ENCODE measurements at places on chromosomes 5 and 9.
A peak's percentile ranks its signal among the peaks of the same experiment; 100 is the strongest.

DNA sequence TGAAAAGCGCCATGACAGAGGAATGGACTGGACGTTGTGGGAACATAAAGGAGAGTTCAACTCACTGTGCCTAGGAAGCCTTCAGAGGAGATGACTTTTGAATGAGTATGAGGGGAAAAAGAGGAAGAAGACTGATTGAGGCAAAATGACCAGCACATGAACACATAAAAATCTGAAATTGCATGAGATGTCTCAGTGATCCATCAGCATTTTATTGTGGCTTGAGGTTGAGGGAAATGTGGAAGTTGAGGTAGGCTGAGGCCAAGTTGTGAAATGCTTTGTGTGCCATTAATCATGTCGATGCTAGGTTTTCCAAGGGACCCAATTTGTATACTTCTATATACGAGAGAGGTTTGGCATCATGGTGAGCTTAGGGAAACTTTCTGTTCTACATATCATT lies 140.9 kb upstream of the TLX3 start:
- DNase-seq = no peak

GRCh38 chr5:159638954-159639559 lies 277.2 kb upstream of the ADRA1B start:
- DNase-seq = no peak

GRCh38 chr9:20618361-20618802 lies 3.9 kb downstream of the MLLT3 start:
- DNase-seq = peak; percentile 22

DNA sequence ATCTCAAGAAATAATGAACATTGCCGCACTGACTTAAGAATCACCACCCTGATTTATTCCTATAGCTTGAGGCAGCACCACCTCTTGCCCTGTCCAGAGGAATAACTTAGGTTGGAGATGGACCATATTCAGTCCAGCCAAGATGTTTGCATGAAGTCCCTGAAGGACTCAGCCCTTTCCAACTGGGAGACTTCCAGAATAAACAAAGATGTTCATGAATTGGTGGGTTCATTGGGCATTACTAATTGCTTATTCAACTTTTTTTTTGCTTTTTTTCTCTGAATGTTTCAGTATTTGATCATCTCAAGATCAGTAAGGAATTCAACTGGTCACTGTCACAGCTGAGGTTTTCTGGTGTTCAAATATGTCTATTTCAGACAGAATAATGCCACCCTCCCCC lies 470.6 kb downstream of the CCDC171 start:
- no peak for DNase-seq

DNA sequence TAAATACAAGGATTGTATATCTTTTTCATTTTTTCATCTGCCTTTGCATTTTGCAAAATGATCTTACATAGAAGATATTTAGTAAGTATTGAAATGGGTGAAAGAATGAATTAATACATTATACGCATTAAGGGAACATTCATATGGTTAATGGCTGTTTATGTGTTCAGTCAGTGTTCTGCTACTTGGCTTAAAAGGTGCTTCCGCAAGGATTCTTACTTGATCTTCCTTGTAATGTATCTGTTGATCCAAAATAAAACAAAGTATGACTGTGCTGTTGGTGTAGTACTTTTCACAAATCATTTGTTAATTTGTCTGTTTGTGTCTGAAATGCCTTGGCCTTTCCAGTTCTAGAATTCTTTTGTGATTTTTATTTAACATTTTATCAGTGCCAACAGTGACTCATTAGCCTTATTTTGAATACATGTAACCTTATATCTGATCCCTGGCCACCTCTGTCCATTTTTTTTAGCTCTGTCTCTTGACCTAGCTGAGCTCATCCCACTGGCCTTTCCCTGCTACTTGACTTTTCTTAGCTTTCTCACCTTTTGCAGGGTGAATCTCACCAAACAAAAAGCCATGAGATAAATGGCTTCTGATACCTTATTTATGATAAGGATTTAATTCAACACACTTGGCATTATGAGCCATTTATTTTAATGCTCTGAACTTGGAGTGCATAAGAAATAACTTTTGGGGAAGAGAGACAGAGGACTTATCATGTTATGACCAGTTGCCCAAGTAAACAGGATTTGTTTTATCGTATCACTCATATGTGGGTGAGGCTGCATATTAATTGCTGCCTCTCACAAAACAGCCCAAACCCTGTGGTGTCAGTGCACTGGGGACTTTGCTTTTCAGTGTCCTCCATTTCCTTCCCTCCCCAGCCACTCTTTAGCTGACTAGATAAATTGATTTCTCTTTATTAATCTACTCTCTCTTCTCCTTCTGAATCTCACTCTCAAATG lies 340.3 kb downstream of the KDM4C start:
- no peak for DNase-seq

DNA sequence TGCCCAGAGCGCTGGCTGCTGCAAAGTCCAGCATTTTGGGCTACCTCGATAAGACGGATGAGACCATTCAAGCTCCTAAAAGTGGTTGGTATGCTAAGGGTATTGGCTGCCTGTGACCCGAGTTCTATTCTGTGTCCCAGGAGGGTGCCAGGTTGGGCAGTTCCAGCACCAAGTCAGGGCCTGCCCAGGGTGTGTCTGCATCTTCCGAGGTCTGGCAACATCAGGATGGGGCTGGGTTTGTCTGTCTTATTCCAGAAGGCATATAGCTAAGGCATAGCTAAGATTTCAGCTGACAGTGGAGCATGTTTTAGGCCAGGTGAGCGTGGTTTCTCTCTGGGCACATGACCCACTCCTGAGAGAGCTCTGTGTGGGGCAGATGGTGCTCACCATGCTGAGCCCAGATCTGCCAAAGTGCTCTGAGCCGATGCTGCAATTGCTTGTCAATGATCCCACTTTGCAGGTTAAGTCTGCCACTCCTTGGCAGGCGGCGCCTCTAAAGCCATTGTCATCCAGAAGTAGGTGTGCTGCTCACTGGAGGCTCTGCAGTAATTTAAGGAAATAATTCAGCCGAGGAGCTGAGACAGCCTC lies 7.8 kb downstream of the SLC9A3 start:
- no peak for DNase-seq

- DNase-seq = no peak
Measured at GRCh38 chr9:123365881-123366528, 10.0 kb downstream of the CRB2 start.

DNA sequence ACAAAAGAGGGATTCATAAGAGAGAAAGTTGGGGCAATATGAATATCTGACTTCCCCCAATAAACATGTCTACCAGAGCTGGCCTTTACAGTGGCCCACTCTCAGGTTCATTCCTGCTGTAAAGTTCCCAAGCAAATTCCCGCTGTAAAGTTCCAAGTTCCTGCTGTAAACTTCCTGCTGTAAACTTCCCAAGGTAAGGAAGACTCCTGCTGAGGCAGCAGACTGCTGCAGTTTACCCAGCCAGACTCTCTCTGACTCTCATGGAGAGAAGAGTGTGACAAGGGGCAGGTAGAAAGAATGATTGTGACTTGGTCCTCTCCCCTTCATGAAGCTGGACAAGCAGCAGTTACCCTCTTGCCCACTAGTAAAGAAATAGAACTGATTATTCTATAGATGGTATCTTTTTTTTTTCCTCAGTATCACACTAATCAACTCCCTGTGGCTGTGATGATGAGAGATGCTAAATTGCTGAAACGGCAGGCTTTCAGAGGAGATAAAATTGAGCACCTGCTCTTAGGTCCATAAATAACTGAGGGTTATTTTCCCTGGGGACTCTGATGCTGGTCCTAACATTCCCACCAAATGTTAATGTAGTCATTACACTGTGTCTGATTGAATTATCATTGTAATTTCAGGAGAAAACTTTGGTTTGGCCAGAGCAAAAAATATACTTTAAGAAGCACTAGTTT lies 220.4 kb downstream of the PARP8 start:
- no peak for DNase-seq

DNA sequence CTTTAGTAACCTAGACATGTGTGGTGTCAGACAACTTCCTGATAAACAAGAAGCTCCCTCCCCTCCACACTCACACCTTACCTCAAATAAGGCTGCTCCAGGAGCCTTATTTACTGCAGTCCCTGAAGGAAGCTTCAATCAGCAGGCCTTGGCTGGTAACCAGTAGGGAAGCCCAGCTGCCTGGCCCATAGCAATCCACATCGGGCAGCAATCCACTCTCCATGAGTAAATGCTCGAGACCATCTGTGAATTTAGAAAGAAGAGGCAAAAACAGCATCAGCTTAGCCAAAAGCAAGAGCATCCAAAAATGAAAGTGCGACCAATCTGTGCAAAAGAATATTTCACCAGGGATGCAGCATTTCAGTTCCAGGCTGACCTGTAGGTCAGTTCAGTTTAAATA lies 213.3 kb upstream of the TUSC1 start:
- no peak for DNase-seq

- no peak for DNase-seq
Measured at GRCh38 chr5:155017610-155018009, 4.1 kb downstream of the KIF4B start.

DNA sequence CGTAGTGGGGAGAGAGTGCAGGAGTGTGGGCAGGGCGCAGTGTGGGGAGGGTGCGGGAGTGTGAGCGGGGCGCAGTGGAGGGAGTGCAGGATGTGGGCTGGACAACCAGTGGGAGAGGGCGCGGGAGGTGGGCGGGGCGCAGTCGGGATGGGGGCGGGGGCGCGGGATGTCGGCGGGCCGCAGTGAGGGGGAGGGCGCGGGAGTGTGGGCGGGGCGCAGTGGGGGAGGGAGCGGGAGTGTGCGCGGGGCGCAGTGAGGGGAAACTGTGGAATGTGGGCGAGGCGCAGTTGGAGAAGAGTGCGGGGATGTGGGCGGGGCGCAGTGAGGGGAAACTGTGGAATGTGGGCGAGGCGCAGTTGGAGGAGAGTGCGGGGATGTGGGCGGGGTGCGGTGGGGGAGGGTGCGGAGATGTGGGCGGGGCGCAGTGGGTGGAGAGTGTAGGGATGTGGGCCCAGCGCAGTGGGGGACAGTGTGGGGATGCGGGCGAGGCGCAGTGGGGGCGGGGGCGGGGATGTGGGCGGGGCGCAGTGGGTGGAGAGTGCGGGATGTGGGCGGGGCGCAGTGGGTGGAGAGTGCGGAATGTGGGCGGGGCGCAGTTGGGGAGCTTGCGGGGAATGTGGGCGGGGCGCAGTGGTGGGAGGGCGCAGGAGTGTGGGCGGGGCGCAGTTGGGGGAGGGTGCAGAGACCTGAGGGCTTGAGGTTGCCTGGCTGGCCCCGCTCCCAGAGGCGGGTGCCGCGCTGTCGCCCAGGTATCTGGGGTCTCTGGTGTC lies at the start of gene NXNL2:
Gene NXNL2 (plus strand): TSS at position 723 of the 770 bp plus-strand sequence. CDS start 257 bp downstream, outside the sequence.
- peak; percentile 71 for DNase-seq

- no peak for DNase-seq
Measured at GRCh38 chr5:116681334-116682013, 106.9 kb upstream of the SEMA6A start.

DNA sequence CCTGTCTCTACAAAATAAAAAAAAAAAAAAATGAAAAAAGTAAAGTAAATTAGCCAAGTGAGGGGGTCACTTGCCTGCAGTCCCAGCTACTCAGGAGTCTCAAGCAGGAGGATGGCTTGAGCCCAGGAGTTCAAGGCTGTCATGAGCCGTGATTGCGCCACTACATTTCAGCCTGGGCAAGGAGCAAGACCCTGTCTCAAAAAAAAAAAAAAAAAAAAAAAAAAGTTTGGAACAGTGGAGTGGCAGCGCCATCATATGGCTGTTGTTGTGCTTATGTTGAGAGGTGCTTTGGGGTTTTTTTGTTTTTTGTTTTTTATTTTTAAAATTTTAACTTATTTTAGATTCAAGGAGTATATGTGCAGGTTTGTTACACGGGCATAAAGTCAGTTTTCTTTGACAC lies 3.6 kb downstream of the BRIX1 start:
- DNase-seq = no peak

DNA sequence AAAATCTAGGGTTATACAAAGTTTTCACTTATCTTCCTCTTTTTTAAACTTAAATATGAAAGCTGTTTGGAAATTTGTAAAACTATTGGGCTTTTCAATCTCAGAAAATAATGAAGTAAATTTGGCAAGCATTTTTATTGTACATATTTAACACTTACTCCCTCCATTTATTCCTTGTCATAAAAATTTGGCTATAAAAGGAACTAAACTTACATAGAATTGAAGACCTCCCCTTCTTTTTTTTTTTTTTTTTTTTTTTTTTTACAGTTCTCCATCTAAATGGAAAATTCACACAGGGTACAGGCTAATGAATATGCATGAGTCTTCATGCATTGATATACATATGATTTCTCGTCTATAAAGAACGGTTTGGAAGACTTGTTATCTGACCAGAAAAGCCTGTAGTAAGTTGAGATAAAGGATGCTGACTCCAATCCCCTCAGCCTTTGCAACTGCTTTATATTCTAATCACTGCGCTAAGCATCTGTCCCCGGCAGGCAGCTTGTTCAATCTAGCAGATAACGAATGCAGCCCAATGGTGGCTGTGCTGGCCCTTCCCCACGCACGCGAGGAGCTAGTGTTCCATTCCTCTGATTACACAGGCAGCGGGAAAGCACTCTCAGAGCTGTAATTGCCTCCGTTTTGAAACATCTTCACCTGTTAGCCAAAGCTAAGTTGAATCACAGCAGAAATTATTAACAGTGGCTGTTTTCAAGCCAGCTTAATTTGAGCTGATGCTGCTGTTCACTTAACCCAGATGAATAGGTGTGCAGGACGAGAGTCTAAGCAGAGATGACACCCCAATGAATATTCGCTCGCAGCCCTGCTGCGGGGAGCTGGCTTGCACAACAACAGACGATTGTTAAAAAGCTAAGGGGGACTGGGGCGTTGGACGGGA lies 453.8 kb upstream of the ZNF608 start:
- DNase-seq = no peak

GRCh38 chr9:96174371-96174770 lies 127.6 kb downstream of the HSD17B3 start:
- DNase-seq = no peak

- DNase-seq = peak; percentile 97
Measured at GRCh38 chr5:78294248-78295034, at the start of gene AP3B1. AP3B1 (minus strand) TSS chr5:78294698; CDS start chr5:78294579, 119 bp downstream.

DNA sequence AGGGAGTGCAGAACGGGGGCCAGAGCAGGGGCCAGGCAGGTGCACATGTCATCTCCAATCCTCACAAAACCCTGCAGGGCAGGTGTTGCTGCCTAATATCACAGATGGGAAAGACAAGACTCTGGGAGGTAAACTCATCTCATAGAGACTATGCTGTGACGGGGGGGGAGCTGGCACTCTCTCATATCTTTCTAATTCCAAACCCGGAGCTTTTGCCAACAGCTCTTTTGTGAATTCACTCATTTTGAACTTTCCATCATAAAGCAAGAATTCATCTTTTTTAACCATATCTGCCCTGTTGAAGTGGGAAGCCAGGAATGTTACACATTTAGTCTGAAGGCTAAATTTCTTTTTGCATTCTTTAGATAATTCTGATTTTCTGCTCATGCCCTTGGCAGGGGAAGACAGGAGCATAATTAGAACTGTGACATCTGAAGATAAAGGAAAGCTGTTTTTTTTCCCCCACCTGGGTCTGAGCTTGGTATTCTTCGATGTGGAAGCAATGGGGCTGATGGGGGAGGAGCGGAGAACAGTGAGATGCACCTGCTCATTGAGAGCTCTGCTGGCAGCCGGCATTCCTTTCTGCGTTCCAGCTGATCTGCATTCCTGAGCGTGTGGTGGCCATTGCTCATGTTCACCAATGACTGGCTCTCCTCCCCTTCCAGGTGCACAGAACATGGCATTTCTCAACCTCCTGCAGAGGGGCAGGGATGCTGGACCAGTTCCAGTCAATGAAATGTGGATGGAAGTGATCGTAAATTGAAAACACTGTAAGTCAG lies 159.2 kb downstream of the NSG2 start:
- no peak for DNase-seq

GRCh38 chr9:110990481-110990880 lies 47.8 kb downstream of the LPAR1 start:
- DNase-seq = no peak

GRCh38 chr9:106502930-106503329 lies 360.0 kb upstream of the ZNF462 start:
- DNase-seq = no peak

- no peak for DNase-seq
Measured at GRCh38 chr5:1048861-1049838, 40.5 kb downstream of the NKD2 start.
